HCEC 1CT (cell line): ENCODE measurements at places on chromosomes 11 and 22.

- DNase-seq: no peak
Measured at GRCh38 chr11:103906291-103906867, 130.1 kb upstream of the DDI1 start.

- no peak for DNase-seq
Measured at GRCh38 chr22:20937794-20938671, 20.8 kb downstream of the CRKL start.

- DNase-seq: no peak
Measured at GRCh38 chr11:120200677-120201076, 10.2 kb upstream of the OAF start.

GRCh38 chr22:50271519-50271970 is 1.4 kb upstream of the MAPK11 start:
- DNase-seq: peak; percentile 34

DNA sequence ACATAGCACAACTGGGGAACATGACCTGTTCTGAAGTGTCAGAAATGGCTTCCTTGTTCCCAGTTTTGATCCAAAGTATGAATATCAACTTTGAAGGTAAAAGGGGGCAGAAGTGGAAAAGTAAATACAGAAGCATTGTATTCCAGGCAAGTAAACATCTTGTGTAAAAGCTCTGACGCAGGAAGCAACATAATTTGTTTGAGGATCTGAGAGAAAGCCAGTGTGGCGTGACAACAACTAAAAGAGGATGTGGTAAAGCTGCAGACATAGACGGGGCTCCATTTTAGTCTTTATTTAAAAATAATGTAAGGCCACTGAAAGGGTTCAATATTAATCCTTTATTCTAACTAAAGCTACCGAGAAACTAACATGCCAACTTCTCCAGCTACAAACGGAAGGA is 310.2 kb downstream of the DLG2 start:
- no peak for DNase-seq

DNA sequence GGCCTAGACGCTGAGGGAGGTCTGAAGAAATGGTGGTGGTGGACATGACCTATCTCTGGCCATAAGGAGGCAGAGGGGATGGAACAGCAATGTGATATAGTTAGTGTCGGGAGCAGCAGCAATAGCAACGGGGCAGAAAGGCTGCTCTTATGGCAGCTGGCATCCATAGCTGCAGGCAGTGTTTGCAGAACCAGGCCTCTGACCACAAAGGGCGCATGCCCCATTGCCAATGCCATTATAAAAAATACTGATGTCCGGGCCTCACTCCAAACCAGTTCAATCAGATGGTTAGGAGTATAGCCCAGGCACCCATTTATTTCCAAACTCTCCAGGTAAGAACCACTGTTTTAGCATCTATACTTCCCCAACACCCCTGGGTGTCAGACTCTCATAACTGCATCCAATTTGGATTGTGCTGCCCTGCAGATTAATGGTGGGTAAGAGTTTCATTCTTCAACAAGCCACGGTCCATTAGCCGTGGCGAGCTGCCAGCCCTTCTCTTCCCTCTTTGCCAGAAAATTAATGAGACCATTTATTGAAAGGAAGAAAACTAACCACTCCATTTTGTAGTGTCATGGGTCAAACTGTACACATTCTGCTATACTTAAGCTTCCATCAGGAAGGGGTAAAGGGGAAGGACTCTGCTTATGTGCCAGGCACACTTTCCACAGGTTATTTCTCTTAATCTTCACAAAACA is 72.8 kb upstream of the SPON1 start:
- no peak for DNase-seq

DNA sequence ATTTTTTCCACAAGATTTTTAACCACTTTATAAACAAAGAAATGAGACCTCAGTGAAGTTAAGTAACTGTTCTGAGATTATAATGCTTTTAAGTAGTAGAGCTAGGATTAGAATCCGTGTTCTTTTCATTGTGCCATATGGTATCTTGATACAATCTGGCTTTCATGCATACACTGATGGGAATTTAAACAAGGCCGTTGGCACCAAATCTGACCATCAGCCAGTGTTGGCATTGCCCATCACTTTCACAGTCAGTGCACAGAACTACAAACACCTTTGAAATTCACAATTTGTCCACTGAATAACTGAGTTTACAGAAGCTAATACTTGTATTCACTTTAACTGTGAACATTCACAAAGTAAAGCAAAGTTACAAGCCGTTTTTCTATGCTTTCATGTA is 1228.0 kb downstream of the TBC1D22A start:
- no peak for DNase-seq

GRCh38 chr11:134359646-134360045 is 27.9 kb downstream of the GLB1L2 start:
- no peak for DNase-seq

DNA sequence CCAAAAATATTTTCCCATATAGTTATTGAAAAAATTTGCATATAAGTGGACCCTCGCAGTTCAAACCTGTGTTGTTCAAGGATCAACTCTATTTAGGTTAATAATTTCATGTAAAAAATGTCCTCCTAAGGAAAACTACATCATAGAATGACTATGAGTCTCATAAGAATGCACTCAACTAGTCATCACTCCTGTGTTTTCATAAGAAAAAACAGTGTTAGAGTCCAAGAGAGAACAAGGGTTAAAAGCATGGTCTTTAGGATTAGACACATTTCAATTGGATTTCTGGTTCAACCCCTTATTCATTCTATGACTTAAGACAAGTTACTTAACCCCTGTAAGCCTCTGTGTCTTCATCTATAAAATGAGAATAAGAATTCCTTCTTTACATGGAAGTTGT is 5.1 kb downstream of the PARVA start:
- no peak for DNase-seq

GRCh38 chr22:17705546-17705945 is 67.0 kb downstream of the BCL2L13 start:
- no peak for DNase-seq
